ENCODE measurements at places on chromosomes 2 and 18.

- DNase-seq = no peak
Measured at GRCh38 chr18:76457957-76458356, 37.1 kb downstream of the ZNF516 start.

DNA sequence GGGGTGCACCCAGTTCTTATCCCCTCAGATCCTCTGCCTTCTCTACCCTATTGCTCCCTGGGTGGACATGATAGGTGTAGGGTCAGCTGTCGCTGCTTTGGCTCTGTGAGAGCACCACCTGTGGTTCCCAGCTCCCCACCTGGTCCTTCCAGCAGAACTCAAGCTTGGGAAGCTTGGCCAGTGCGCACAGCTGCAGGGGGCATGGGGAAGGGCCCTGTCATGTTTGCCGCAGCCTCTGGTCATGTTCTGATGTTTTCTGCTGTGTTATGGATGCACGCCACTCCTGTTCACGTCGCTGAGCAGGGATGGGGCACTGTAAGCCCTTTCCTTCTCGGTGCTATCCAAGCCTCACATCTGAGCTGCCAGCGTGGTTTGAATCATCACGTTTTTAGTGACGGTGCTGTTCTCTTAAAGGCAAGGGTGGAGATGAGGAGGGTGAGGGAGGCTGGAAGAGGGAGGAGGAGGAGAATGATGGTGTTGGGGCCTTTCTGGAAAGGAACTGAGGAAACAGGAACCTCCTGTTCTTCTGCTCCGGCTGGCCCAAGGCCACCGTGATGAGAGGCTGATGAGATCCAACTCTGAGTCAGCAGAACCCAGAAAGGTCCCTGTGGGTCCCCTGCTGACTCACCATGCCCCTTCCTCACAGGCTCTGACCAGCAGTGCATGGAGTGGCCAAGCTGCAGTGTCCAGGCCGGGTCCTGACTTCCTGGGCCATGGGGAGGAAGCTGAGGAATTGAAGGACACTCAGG, 78.0 kb downstream of the LIPG start:
- DNase-seq = no peak

DNA sequence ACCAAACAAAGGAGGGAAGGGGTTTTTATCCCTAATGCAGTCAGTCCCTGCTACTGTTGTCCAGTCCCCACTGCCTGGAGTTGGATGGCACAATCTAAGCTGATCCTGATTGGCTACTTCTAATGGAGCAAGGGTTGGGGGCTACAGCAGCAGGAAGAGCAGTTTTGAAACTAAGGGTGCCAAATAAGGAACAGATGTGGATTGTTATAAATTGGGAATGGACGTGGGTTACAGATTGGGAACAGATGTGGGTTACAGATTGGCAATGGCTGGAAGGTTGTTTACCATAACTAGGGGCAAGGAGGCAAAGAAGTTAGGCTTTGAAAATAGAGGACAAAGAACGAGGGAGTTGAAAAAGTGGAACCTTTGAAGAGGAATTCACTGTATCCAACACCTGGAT, 16.0 kb upstream of the PROM2 start:
- no peak for DNase-seq

GRCh38 chr18:44715842-44716241, 35.2 kb downstream of the SETBP1 start:
- DNase-seq = peak; percentile 17

DNA sequence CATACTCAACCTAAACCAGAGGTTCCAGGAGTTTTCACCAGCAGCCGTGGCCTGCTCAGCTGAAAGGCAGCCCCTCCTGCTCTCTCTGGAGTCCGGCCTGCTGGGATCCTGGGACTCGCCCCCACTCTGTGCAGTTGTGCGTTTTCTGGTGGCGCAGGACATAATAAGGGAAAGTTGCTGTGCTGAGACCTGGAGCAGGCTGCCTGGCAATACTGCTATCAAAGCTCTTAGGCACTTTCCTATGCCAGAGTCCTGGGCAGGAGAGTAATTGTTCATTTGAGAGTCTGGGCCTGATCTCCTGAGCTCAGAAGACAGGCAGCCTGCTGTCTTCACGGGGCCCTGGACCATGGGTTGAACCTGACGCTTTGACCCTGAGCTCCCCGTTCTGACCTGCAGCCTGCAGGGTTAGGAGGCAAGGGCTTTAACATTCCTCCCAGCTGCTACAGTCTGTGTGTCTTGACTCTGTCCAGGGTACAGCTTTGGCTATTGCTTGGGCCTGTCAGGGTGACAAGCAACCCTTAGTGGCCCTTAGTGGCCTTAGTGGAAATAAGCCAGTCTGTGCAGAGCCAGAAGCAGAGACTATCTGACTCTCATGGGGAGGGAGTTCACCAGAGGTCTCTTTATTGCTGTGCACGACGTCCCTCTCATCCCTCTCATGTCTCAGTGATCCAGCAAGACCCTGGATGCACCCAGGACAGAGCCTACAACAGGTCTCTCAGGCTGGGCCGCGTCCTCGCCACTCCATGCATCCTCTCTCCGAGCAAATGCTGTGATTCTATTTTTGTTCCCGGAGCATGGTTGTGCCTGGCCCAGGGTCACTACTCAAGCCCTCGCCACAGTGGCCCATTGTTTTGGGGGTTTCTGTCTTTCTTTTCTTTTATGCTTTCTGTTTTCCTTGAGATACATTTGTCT, 60.6 kb downstream of the ACKR3 start:
- no peak for DNase-seq

- no peak for DNase-seq
Measured at GRCh38 chr18:73728657-73729056, 419.0 kb downstream of the FBXO15 start.

- no peak for DNase-seq
Measured at GRCh38 chr2:65562890-65563289, 130.5 kb upstream of the SPRED2 start.
